NCI-H748 treated with DMSO at 0.1 percent for 48 hours (cell line): ENCODE measurements at places on chromosomes 6 and 20.
A peak's percentile ranks its signal among the peaks of the same experiment; 100 is the strongest.

GRCh38 chr6:159973951-159974350 is 5.1 kb downstream of the IGF2R start:
- no peak for DNase-seq

- no peak for DNase-seq
These were observed 87.7 kb downstream of the EPB41L2 start for GRCh38 chr6:130975325-130975724.

- DNase-seq = no peak
These were observed 34.4 kb upstream of the RNF217 start for GRCh38 chr6:124927806-124928205.

DNA sequence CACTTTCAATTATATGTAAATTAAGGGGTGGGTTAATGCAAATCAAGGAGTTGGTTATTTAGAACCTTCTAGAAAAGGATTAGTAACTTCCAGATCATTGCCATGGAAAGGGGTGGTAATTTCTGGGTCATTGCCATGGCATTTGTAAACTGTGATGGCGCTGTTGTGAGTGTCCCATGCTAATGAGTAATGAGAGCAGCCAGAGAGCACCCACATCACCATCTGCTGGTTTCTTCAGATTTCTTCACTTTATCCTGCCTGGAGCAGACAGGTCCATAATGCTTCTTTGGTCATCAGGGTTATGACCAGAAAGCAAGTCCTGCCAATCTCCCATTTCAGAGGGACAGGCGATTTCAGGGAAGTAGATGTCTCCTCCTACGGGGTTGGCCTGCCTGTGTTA is 311.3 kb upstream of the CNR1 start:
- DNase-seq = no peak

GRCh38 chr6:113649880-113650609 is 207.1 kb upstream of the MARCKS start:
- no peak for DNase-seq

GRCh38 chr6:151475653-151476523 is 17.9 kb upstream of the CCDC170 start:
- peak; percentile 23 for DNase-seq

- DNase-seq = no peak
These were observed 178.4 kb upstream of the SYNDIG1 start for GRCh38 chr20:24291014-24291413.

- no peak for DNase-seq
These were observed 26.9 kb downstream of the ARMC2 start for GRCh38 chr6:108875161-108875555.

DNA sequence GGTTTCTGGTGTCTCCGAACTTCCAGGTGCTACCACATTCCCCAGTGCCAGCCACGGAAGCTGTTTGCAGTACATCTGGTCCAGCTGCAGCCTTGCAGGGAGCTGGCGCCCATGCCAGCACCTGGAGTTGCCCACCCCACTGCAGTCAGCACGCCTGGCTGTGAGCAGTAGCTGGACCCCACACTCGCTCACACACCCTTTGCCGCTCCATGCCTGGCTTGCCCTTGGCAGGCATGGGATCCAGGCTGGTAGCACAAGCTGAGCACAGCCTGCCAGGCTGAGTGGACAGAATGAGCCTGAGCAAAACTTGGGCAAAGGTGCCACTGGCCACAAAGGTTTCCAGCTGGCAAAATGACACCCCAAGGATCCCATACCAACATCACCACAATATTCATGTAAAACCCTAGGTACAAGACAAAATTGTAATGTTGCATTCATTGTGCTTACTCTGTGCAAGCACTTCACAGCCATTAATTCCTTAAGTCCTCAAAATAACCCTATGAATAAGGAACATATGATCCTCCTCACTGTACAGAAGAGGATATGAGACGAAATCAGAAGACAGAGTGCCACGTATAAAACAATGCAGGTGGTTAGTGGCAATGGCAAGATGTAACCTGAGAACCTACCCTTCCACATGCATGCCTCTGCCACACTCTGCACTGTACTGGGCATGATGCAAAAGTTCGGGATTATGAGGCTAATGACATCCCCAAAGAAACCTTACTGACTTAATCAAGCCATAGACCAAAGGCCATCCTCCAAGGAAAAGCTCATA is 18.3 kb downstream of the KIF16B start:
- DNase-seq = no peak

DNA sequence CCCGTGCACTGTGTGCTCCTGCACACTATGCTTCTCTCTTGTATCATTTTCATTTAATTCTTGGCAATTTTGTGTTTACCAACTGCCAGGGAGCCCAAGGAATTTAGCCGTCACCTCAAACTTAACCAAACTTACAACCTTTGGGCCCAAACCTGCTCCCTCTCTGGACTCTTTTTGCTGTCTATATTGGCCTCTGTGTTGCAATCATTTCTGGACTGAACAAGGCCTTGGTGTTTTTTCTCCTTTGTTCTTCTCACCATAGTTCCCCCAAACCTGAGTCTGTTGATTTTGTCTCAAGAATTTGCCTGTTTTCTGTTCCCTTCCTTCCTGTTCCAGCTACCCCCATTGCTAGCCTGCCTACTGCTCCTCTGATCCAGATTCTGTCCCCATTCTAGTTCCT is 19.2 kb downstream of the DCBLD1 start:
- no peak for DNase-seq

DNA sequence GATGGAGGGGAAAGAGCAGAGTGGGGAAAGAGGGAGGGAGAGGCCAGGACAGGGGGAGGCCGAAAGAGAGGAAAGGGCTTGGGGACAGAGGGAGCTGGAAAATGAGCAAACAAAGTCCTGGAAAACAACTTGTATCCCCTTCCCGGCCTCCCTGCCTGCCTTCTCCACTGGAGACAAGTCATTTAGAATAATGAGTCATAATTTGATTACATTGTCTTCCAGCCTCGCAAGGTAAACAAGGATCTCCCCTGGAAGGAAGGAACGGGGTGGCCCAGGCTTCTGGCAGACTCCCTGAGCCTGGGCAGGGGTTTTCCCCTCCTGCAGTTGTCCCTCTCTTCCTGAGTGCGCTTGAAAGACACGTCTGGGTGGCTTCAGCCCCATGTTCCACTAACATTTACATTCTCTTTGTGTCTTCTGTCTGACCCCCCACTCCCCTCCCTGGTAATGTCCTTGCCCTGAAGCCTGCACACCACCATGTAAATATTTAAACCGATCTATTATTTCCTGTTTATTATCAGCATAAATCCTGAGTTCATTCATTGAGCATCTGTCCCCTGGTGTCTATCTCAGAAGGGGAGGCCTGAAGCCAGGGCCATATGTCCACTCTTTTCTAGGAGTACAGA is 12.1 kb upstream of the MRPS18A start:
- peak; percentile 89 for DNase-seq

DNA sequence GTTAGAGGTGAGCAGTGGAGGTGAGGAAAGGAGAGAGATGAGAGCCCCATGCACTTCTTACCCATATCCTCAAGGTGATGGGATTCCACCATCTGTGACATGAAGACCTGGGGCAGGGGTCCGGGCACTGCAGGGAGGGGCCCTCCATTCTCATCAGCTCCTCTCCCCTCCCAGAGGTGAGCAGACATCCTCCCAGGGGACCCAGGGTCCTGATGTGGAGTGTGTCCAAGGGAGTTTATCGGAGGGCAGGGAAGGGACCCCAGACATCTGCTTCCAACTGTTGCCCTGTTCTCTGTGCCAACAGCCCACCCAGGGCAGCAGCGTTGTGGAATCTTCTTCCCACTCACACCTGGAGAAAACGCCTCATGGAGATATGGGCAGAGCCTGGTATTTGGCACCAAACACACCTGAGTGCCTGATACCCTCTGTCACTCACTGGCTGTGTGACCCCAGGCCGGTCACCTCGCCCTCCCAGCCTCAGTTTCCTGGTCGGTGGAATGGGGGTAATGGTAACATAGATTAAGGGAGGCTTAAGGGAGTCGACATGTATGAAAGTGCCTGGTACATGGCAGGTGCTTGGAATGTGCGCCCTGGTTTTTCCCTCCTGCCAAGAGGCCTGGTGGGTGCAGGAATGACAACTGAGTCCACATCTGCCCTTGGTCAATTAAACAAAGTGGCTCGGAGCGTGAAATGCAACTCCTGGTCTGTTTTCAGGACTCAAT is 227.9 kb downstream of the PREX1 start:
- DNase-seq = no peak

DNA sequence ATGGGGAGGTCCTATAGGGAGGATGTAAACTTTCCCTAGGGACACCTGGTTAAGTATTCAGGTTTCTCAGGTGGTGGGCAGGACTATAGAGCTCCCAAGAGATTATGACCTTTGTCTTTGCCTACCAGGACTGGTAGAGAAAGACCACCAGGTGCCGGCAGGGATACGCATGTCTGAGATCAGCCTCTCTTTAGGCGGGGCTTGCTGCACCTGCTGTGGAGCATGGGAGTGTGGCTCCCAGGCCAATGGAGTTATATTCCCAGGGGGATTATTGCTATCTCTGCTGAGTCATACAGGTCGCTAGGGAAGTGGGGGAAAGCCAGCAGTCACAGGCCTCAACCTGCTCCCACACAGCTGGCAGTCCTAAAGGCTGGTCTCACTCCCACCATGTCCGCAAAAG is 280.5 kb upstream of the MMS22L start:
- DNase-seq = no peak

DNA sequence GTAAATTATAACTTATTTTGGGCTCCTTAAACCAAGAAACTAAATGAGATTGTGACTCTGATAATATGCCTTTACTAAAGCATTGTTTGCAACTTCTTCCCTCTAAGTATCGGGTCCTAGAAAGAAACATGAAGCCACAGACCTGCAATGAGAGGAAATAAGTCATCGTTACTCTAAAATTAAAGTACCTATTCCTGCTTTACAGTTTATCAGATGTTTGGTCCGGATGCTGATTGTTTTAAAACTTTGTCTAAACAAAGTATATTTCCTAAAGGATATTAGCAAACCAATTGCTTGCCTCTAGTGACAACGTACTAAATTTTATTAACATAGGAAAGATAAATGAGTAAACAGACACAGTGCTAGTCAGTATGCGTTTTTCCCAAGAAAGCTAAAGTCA is 216.8 kb downstream of the GJA1 start:
- DNase-seq = no peak

DNA sequence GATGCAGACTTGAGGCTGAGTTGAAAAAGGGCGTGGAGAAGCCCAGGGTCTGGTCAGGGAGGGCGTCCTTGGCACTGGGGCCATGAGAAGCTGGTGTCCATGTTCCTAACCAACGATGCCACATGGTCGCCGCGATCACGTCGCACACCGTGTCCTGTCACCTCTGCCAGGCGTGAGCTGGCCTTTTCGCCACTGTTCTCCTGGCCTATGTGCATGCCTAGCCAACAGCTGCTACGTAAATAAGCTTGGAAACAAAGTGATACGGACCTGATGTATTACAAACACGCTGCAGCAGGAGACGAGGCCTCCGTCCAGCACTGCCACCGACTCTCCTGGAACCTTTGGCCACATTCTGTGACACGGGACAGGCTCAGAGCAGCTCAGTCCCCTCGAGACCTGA is 22.0 kb upstream of the KIF25 start:
- no peak for DNase-seq

DNA sequence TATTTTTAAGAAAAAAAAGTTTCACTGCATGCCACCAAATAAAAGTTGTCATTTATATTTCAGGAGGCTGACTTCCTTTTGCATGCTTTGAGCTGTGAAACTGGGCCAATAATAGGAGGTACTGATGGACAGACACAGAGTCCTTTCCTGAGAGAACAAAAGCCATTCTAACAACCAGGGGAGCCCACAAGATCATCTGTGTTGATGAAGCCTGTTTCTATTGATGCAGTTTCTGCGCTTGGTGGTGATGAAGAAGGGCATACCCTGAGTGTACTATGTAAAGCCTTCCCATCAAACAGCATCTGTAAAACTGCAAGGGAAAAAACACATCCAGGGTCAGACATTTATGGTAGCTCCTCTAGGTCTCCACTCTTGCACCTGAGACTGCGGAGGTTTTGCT is 34.8 kb downstream of the ABHD12 start:
- DNase-seq = no peak

- no peak for DNase-seq
These were observed 14.8 kb upstream of the NNAT start for GRCh38 chr20:37506152-37506725.

DNA sequence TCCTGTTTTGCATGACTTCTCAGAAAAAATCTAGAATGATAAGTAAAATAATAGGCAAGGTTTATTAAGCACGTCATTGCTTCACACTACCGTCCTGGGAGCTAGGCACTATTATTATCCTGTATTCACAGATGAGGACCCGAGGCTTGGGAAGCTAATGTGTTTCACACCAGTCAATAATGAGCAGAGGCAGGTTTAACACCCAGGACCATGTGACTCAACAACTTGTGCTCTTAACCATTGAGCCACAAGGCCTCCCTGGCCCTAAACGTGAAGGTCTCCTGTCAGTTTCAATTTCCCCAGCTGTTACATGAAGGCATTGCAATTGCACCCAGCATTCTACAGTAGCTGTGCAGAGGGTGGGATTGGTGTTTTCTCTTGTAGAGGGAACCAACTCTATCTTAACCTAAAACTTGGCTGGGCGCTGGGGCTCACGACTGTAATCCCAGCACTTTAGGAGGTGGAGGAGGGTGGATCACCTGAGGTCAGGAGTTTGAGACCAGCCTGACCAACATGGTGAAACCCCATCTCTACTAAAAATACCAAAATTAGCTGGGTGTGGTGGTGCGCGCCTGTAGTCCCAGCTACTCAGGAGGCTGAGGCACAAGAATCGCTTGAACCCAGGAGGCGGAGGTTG is 191.2 kb downstream of the BCAS1 start:
- no peak for DNase-seq

- no peak for DNase-seq
These were observed 20.7 kb downstream of the GATA5 start for GRCh38 chr20:62454904-62455636.

DNA sequence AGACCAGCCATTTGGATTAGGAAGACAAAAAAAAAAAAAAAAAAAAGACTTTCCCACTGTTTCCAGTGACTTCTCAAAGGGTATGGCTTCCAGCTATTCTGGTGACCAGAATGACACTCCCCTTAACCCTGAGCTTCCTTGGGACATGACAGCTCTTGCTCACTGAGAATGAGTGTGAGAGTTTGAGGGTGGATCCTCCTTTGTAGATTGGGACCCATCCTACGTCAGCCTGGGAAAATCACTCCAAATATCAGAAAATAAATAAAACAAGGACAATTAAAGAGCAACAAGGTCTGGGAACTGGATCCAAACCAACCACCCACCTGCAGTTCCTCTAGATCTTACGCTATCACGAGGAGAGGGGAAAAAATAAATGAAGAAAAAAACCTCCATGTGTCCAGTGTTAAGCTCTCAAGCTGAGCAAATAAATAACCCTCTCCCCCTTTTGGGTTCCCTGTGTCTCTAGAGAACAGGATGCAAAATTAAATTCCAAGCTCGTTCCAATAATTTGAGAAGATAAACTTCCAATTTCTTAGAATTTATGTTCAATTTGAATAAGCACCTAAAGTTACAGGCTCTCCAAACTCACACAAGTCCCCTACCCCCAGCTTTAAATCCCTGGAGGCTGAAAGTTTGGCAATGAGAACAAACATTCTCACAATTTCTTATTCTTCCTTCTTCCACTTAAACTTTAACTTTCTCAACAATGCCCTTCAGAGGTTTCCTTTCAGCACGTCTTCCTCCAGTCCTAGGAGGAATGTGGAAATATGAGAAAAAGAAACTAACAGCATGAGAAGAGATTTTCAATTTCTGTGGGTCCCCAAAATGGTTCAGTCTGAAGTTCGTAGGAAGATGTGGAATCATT is 170.2 kb downstream of the MTFR2 start:
- DNase-seq = no peak

GRCh38 chr20:12581644-12582289 is 427.0 kb upstream of the SPTLC3 start:
- DNase-seq = peak; percentile 40
